ENCODE measurements at places on chromosomes 7 and 10.

DNA sequence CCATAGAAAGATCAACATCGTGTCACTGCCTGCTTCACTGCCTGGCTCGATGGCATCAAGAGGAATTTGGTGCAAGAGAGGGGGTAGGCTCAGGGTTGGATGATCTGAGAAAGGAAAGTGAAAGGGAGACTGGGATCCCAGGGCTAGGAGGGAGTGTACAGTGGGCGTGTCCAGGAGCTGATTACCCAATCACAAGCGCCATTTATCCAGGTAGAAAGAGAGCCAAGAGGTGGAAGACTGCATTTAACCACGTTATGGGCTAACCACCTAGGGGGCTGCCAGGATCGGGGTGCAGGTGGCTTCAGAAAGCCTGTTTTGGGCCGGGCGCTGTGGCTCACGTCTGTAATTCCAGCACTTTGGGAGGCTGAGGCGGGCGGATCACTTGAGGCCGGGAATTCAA lies 10.3 kb downstream of the PODXL start:
- DNase-seq: peak; percentile 24

DNA sequence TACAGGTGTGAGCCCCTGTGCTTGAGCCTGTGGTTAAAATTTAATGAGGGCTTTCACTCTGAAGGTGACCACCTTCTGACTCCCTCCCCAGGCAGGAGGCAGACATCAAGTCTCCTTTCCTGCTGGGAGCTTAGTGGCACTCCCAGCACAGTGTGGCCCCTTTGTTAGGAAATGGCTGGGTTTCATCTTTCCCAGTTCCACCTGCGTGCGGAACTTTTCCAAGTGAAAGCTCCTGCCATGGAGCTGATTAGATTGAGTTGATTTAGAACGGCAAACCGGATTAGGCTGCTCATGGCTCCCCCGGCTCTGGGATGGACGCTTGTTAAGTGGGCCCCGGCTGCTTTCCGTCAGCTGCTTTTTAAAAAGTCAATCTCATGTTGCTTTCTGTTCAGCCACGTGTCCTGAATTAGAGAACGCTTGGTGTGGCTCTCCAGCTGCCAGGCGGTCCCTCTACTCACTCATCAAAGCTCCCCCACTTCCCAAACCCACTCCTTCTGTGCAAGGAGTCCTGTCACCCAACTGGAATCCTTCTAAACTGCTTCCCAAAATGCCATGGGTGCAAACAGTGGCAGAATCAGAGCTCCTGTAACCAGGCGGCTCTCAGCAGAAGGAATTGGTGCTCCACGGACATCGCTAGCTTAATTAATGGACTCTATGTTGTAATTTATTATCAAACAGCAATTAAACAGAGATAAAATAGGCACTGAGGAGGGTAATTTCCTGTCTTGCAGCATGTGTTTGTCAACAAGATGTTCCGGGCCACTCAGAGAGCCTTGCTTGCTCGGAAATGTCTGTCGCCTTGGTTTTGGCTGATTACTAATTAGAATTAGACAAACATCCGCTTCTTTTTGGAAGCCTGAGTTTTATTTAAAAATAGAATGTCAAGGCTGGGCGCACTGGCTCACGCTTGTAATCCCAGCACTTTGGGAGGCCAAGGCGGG lies 551.2 kb downstream of the GALNT17 start:
- DNase-seq: no peak

- DNase-seq: no peak
Measured at GRCh38 chr7:156194813-156195212, 382.6 kb upstream of the SHH start.

GRCh38 chr7:98329791-98330373 lies 48.4 kb downstream of the BRI3 start:
- DNase-seq: no peak

DNA sequence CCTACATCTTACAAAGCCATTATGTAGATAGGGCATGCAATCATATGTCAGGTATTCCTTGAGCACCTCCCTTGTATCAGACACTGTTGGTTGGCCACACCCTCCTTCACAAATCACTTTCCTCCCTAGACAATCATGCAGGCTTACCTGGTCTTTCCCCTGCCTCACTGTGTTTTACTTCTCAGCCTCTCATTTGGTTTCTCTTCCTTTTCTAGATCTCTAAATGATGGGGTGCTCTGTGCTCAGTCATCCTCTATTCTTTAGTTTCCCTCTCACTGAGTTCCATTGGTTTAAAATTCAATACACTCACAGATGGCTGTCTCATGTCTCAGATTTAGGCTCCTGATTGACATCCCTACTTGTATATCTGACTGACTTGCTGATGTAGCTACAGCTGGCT lies 31.4 kb downstream of the ANK3 start:
- DNase-seq: no peak

DNA sequence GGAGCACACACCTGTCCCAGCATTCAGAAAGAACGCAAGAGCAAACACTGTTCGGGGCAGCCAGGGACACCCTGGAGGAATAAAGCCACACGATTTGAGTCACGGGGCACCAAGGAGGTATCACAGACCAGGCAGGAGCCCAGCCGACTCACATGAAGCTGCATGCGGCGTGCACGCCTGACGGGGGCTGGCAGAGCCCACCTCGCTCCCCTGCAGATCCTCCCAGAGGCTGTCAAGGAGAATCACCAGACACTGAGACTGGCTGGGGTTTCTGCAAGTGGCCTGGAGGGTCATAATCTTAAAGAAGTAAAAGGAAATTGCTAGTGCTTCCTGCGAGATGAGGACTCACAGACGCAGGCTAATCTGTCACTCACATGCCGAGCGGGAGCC lies 61.6 kb downstream of the TCERG1L start:
- no peak for DNase-seq

DNA sequence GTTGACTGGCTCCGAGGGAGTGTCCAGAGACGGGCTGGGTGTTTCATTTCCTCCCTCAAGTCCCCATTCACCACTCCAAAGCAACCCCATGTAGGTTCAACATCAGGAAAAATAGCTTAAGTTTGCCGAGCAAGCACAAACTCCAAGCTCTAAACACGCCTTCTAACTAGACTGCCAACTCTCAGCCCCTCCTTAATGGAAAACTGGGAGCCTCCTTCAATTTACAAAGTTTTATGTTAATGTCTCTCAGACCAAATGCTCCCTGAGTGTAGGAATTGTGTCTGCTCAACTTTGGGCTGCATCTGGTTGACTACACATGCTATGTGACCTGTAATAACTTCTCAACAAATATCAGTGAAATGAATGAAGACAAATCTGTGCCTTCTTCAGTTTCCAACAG lies 87.5 kb downstream of the FAM204A start:
- no peak for DNase-seq
